H54 (cell line): ENCODE measurements at places on chromosomes 3 and 15.

- no peak for DNase-seq
Measured at GRCh38 chr3:9683426-9683825, 20.2 kb upstream of the CPNE9 start.

DNA sequence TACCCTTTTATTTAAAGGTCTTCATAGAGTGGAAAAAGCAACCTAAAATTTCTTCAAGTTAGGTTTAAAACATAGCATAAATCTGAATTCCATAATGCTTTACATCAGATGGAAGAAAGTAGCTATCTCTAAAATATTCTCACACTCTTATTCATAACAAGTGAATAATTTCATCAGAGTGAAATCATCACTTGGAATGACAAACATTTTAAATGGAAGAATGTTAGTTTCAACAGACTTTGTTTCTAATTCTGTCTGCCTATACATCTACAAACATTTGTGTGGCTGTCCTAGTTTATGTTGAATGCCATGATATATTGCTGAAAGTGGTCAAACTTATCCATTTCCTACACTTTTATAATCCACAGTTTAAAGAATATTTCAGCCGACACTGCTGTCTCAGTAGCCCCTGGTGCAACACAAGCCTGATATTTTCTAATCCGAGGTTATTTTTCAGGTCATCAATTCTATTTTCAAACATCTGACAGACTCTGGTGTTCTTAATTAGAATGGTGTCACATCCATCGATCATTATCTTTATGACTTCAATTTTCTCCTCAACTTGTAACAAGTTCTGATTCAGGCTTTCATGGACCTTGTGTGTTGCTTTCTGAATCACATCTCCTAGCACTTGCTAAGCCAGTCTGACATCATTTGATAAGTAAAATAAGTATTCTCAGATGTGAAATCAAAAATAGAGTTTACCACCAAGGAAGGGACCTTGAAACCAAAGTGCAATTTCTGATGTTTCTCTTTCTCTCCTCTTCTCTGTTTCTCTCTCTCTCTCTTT lies 17.1 kb upstream of the CNTN3 start:
- no peak for DNase-seq

- no peak for DNase-seq
Measured at GRCh38 chr15:60423537-60423936, 25.8 kb upstream of the ANXA2 start.

DNA sequence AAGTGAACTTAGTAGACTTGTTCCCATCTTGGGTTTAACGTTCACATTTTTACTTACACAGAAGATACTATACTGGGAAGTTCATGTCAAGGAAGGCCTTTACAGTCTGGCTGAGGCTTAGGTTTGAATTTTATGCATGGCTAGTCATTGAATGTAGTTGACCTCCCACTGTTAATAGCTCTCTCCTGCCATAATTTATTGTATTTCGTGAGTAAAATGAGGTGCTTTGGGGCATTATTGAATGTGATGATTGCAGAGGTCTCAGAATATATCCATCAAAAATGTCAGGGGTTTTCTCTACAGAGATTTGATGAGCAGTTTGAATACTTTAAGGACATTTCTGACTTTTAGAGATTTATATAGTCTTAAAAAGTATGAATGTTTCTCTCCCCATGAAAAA lies 356.6 kb upstream of the GRM7 start:
- no peak for DNase-seq

DNA sequence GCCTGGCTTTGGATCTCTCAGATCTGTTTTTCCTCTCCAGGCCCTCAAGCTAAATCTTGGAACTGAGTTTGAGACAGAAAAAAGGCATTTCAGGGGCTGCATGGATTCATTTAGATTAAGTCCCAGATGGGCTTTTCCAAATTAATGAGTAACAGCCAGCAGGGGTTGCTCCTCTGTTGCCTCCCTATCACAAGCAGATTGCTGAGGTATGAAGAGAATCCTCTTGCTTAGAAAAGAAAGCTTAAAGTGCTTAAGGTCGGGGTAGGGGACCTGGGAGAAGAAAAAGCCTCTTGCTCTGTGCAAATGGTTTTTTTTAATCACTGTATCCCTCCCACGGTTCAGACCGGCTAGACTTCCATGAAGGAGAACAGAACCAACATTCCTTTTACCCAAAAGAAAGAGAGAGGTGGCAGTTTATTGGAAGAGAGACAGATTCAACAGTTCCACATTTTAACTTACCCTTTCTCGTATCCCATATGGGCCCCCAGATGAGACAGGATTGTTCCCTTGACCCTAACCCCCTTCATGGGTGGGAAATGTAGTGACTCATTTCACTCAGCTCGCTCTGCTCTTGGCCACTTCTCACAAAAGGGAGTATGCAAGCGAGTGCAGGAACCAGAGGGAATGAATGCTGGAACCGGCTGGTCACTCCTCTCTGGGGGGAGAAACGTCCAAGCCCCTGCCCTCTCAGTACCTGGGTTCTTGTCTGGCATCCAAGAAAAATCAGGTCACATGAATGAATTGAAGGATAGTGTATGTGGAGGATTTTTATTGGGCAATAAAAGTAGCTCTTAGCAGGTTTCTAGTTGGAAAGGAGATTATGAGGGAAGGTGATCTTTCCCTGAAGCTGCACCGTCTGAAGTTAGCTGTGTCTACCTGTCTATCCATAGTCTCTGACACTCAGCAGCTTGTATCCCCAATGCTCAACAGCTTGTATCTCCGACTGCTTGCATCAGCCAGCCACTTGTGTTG lies 745.2 kb downstream of the SI start:
- no peak for DNase-seq

GRCh38 chr3:45864760-45865519 lies 21.4 kb upstream of the CCR9 start:
- no peak for DNase-seq

- DNase-seq: no peak
Measured at GRCh38 chr3:53170325-53171063, 9.5 kb downstream of the PRKCD start.
